ENCODE measurements at places on chromosomes 6 and 20.

DNA sequence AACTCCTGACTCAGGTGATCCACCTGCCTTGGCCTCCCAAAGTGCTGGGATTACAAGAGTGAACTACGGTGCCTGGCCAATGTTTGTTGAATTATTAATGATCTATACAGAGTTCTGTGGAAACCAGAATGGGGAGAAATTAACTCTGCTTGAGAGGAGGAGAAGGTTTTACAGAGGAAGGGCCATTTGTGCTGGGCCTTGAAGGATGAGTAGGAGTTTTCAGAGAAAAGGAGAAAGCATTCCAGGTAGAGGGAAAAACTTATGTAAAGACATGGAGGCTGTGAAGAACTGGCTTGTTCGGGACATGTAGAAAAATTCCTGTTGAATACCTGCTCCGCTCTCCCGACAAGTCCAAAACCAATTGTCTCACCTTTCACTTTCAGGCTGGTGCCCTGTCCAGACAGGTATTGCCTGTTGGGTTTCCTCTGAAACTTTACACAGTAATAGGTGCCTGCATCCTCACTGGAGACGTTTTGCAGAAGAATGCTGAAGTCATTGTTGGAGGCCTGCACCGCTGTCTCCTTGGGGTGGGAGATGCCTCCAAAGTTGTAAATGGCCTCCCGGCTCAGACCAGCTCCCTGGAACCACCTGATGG is 11.3 kb upstream of the NSFL1C start:
- no peak for DNase-seq

GRCh38 chr6:1242446-1242845 is 69.5 kb upstream of the FOXQ1 start:
- DNase-seq, result no peak

- DNase-seq, result no peak
Observed at GRCh38 chr6:167093406-167093921, 29.4 kb upstream of the CCR6 start.

GRCh38 chr6:105646391-105646867 is 243.5 kb upstream of the PREP start:
- DNase-seq, result no peak

GRCh38 chr6:144675231-144675861 is 390.2 kb downstream of the UTRN start:
- no peak for DNase-seq

DNA sequence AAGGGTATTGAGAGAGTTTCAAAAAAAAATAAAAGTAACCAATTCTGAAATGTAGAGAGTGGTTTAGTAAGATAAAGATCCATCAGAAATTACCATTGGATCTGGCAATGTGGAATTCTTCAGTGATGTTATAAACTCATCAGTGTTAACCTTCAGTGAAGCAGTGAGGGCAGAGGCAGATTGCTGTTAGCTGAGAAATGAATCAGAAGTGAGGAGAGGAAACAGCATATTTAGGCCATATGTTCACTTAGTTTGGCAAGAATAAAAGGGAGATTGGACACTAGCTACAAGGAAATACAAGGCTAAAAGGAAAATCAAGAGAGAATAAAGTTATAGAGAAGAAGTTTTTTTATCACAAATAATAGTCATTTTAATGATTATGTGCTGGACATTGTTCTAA is 9.6 kb downstream of the KCNQ5 start:
- no peak for DNase-seq

DNA sequence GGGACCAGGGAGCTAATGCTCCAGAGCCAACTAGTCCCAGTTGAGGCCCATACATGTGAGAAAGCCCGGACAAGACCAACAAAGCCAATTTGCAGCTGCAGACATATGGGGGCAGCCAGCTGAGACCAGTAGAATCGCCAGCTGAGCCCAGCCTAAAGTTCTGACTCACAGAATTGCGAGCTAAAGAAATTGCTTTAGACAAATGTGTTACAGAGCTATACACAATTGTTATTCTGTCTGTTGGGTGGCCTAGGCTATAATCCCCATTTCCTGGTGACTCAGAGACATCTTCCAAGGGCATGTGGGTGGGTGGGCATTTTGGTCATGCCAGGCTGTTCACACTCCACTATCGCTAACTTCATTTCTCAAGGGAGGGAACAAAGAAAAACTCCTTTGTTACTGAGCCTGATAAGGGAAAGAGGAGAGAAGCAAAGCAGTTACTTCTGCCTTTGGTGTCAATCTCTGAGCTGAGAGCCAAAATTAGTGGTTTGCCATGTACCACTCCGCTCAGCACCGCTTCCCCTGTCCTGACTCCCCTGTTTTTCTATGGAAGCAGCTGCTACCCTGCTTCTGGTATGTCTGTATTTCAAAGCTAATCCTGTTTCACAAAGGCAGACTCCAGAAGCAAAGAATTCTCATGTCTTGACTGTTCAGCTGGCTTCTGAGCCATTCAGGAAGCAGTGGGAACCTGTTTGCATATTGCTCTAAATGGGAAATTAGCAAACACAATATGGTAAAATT is 26.1 kb downstream of the SCP2D1 start:
- DNase-seq, result no peak

DNA sequence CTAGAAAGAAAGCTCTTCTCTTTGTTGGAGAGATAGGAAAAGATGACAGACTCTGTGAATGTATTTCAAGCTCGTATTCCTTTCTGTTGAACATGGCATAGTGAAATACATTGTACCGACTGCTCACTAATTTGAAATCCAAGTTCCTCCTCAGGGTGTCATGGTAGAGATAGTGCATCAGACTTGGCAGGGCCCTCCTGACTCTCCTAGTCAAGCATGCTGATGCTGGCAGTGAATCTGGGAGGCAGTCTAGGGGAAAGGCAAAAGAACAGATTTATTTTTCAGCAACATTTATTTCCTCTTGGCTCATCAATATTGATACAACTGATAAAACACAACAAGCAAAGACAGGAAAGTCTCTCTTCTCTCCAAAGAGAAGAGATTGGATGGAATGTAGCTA is 356.3 kb upstream of the IRAK1BP1 start:
- DNase-seq, result no peak

DNA sequence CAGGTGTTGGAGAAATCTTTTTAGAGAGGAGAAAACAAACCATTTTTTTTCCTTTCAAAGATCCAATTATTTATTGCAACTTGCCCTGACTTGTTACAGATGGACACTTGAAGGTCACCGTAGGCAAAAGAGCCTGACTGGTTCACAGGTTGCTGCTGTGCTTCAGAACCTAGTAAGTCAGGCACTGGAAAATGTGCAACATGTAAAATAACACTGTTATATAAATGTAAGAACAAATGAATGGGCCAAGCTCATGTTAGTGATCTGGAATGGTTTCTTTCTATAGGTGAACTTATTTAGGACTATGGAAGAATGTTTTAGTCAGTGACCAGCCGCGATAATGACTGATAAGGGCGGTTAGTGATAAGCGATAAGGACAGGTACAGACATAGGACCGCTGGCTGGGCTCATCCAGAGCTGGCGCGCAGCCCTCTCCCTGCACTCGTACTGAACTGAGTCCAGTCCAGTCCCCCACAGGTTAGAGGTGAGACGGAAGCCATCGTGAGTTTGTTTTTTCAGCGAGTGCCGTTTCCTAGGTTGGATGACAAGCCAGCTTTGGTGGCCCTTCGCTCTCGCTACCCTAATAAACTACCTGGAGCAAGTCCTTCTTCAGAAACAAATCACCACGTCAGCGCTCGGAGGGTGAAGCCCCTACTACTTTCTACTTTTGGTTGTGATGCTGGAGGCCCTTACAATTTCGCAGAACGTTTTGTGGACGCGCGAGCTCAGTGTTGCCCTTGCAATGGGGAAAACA is 94.4 kb upstream of the PRDM1 start:
- peak; percentile 7 for DNase-seq

GRCh38 chr6:149342525-149342924 is 25.0 kb downstream of the TAB2 start:
- DNase-seq, result no peak

GRCh38 chr6:93293460-93293859 is 125.9 kb downstream of the EPHA7 start:
- no peak for DNase-seq

DNA sequence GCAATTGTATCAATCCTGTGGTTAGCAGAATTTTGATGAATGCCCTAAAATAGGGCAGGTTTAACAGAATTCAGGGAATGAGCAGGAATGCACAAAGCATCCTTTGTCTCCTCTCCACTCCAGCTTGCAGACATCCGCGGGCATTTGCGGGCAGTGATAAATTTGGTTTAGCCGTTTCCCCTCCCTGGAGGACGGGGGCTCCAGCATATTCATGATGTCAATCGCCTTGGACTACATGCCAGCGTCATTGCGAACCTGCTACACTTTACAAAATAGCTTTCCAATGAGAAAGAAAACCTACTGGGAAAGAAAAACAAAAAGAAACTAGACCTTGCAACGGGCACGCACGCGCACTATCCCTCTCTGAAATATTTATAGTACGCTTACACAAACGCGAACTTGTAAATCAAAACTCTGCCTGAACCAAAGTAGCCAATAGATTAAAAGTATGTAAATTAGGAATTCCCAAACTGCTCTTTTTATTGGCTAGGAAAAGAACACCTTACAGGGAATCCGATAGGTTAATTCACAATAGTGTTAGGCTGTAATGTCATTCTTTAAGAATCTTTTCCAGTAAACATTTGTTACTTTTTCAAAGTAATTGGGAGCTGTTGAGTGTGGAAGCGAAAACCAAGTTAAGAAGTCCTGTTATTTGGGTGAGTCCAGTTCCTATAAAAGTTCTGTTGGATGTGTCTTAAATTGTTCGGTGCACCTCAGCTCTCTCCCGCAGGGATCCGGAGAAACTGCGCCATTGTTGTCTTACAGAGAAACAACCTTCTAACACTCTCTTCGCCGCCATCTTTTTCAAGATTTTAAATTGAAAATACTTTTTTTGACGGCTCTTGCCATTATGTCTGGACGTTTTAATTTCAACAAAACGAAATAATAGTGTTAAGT is 136.7 kb downstream of the HFE start:
- DNase-seq, result peak; percentile 96

GRCh38 chr6:92634561-92634960 is 784.8 kb downstream of the EPHA7 start:
- no peak for DNase-seq

- no peak for DNase-seq
Observed at GRCh38 chr6:24195836-24196597, 70.0 kb downstream of the NRSN1 start.

GRCh38 chr6:157172231-157172701 is 151.1 kb downstream of the TMEM242 start:
- no peak for DNase-seq

- DNase-seq, result no peak
Observed at GRCh38 chr6:45483021-45483420, 105.3 kb upstream of the SUPT3H start.

DNA sequence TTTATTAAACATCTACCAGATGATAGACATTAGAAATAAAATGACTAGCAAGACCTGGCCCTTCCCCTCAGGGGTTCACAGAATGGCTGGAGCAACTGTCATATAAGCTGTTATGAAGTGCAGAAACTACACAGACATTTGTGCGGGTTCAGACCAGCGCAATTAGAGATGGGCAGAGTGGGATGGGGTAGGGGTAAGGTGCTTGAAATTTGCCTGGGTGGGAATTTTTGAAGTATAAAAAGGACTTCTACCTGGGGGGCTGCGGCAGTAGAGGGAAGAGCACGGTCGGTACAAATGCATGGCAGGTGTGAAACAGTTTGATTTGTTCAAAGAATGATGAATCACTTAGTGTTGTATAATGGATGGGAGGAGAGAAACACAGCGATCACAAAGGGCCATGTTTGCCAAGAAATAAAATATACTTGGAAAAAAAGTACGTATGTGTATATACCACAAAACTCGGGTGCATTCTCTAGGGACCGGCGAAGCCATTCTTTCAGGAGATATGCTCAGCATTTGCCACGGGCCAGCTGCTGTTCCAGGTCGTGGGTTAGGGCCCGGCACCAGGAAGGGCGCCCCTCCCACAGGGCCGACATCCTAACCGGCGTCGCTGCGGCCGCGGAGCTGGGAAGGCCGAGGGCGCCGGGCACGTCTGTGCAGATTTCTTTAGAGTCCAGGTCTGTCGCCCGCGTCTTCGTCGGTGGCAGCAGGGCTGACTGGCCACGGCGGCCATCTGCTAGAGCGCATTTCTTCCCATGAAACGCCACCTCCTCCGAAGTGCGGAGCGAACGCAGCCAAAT is 809 bp upstream of the NOL7 start:
- DNase-seq, result peak; percentile 29

DNA sequence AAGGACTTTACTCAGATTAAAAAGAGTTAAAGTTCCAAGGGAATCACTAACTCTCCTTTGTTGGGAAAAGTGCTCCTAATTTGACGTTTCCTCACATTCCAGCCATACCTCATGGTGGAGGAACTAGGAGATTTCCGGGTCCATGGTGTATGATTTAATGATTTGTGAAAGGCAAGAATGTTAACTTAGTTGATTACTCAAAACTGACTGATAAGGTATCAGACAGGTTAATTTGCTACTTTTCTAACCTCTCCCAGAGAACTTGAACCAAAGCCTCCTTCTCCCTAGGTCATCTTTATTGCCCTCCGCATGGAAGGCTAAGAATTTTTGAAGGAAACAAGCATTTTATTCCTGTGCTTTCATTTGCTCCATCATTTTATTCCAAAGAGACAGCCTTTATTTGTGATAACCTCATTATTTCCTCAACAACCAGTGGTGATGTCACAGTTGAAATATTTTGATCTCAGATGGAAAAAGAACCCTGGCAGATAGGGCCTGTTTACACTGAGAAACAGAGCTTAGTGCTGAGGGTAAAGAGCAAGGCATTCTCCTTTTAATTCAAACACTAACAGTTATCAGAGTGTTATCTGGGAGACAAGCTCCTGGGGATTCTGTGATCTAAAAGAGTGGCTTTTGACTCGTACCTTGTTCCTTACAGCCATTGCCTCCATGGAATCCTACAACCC is 57.4 kb upstream of the BMP2 start:
- DNase-seq, result no peak

- no peak for DNase-seq
Observed at GRCh38 chr6:24903681-24904080, 32.1 kb downstream of the RIPOR2 start.

GRCh38 chr20:37348792-37349516 is 3.0 kb downstream of the SRC start:
- no peak for DNase-seq

- DNase-seq, result peak; percentile 78
Observed at GRCh38 chr20:31835977-31836852, 9.2 kb downstream of the FOXS1 start.

GRCh38 chr20:40512994-40513393 is 176.0 kb downstream of the MAFB start:
- DNase-seq, result no peak

GRCh38 chr6:7820288-7820835 is 90.2 kb downstream of the TXNDC5 start:
- DNase-seq, result no peak

DNA sequence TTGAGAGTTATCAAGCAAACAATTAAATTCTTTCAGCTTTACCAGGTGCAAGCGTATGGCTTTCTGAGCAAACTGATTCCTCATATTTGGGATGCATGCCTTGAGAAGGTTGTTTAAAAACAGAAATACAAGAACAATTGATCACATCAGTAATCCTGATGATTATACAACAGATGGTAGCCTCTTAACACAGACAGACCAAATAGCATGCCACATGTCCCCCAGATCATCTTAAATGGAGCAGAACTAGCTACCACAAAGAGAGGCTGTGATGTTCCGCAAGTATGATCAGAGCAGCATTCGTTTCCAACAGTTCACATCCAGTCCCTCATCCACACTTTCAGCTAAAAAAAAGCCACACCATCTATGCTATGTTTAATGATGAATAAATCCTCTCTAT is 246.2 kb upstream of the NRSN1 start:
- no peak for DNase-seq

- DNase-seq, result no peak
Observed at GRCh38 chr6:143322386-143322785, 128.1 kb downstream of the ADAT2 start.
